Ascending aorta (tissue), 2 donors: ENCODE measurements at places on chromosomes 7 and 10.

DNA sequence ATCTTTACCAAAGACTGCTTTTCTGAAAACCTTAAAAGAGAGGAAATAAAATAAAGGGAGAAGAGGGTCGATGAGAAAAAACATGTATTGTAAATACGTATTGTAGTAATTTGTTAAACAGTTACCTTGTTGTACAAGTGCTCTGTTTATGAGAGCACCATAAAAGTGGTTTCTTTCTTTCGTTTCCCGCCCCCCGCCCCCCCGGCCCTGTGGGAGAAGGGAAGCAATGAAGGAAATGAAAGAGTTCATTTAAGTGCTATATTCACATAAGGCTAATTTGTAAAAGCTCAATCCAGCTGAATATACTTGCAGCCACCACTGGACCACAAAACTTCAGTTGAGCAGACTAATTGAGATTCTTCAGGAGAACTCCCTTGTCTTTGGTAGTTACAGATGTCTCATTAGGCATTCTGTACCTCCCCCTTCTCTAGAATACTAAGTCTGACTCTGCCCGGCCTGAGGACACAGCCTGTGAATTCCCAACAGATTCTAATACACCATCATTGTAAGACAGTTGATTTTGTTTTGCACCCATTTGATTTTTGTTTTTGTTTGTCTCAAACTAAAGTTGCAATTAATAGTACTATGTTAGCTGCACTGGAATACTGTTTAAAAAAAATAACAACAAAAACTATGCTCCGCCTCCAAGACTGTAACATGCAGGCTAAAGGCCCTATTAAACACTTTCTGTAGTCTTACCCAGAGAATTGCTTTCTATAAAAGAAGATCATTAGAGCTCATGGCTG is 124.9 kb downstream of the ARHGAP12 start:
- DNase-seq = no peak

- DNase-seq = no peak
These were observed 28.7 kb upstream of the TNS3 start for GRCh38 chr7:47610506-47611044.

GRCh38 chr7:128919881-128920799 is 9.6 kb upstream of the KCP start:
- DNase-seq = no peak

DNA sequence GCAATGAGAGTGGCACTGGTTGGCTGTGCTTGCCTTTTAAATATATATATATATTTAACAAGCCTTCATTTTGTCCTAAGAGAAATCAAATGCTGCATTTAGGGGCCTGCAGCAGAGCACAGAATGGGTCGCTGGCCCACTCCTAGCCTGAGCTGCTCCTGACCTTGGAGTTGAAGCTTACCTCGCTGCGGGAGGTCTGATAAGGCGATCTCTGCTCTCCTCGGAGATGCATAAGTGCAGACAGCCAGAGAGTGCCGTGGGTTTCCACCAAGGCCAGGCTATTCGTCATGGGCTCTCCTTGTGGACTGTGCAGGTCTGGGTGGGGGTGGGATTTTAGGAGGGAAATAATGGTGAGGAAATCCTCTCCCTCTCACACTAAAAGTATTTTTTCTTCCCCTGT is 99.5 kb upstream of the IKZF1 start:
- no peak for DNase-seq

DNA sequence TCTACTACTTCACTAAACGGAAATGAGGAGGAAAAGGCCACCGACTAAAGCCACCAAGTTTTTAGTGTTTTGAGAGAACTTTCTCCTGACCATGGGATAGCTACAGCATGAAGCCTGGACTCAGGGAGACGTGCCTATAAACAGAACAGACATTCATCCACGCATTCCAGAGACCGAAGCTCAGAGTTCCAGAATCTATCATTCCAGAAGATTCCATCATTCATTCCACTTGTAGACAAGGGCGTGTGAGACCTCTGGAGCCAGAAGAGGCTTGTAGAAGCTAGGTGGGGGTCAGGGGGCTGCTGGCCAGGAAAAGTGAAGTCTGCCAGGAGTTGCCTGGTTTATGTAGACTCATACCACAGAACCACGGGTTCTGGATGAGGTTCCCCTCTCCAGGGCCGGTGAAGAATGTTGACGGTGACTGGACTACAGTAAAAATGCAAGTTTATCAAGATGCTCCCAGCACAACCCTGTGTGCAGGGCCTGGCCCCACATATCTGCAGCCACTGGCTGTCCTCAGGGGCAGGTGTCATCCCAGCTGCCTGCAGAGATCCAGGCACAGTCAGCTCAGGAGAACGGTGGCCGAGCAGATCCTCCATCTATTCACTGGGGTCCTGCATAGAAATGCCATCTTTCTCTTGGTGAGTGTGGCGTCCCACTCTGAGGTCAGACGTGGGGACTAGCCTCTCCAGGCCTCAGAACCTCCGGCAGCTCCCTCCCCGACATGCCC is 215.7 kb downstream of the USP6NL start:
- DNase-seq = peak; percentile 18

- no peak for DNase-seq
These were observed 36.9 kb downstream of the C1GALT1 start for GRCh38 chr7:7219216-7219615.

DNA sequence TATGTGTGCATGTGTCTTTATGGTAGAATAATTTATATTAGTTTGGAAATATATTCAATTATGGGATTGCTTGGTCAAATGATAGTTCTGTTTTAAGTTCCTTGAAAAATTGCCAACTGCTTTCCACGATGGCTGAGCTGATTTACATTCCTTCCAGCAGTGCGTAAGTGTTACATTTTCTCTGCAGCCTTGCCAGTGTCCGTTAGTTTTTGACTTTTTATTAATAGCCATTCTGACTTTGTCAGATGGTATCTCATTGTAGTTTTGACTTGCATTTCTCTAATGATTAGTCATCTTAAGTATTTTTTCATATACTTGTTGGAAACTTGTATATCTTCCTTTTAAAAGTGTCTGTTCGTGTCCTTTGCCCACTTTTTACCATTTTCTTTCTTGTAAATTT is 434.2 kb upstream of the POT1 start:
- no peak for DNase-seq

DNA sequence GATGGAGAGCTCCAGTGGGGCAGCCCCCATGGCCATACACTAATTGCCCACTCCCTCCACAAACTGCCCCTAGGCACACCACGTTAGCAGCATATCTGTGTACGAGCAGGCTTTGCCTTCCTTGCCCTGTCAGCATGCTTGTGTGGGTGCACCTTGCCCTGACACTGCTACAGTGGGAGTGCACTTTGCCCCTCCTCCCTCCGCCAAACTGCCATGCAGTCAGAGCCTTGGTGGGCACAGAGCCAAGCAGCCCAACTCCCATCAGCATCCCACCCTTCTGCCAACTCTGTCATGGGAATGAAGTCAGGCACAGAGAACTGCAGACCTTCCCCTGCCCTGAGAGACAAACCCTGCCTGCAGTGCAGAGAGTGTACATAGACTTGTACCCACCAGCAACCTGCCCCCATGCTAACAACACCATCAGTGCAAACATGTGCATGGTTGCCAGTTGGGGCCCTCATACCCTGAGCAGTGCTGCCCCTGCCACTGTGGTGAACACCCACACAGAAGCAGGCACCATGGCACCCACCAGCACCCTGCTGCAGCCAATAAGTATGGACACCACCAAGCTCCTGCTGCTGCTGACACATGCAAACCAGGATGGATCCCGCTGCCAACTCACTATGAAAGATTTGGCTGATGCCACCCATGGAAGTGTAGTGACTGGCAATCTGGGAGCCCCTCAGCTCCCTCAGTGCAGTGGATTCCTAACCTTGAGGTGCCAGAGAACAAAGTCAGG is 1197.7 kb upstream of the CELF2 start:
- no peak for DNase-seq

DNA sequence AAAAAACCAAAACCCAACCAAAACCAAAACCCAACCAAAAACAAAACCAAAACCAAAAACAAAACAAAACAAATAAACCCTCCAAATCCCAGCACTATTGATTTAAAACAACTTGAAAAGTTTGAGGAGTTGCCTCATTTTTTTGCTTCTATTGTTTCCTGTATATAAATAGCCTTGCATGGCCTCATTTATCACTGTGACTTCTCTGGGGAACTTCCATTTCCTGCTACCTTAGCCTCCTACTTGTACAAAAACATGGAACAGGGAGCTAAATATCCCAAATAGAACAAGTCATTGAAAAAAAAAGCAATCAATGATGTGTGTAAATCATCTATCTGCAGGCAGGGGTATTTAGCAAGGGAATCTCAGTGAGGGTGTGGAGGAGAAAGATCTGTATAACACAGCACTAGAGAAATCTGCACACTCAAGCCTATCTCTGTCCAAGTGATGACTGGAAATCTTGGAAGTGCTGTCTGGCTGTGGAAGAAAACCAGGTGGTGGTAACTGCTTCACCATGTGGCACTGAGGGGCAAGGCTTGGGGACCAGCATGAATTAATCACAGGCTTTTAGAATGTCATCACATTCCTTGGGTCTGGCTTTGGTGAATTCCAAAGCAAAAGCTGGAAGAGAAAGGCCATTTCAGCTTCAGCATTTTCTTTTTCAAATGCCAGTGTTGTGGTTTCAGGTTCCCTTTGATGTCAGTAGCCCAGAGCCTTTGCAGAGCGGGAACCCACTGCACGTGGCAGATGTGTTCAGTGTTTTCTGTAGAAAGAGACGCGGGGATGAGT is 349.5 kb upstream of the ZNF32 start:
- DNase-seq = no peak

DNA sequence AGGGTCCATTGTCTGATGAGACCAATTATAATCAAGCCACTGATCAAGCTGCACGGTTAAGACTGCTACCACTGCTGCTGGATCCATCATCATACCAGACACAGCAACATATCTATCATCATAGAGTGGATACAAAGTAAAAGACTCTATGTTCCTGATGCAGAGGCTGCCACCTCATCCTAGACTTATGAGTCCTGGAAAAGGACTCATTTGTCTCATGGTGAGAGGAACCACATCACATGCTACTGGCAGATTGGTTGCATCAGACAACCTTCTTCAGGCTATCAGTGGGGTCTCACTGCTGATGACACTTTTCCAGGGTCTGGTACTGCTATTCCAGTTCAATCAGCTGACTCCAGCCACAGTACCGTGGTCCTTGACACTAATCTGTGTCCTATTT is 79.0 kb downstream of the ABI1 start:
- no peak for DNase-seq

- no peak for DNase-seq
These were observed 22.7 kb downstream of the FAM133B start for GRCh38 chr7:92567460-92567859.

DNA sequence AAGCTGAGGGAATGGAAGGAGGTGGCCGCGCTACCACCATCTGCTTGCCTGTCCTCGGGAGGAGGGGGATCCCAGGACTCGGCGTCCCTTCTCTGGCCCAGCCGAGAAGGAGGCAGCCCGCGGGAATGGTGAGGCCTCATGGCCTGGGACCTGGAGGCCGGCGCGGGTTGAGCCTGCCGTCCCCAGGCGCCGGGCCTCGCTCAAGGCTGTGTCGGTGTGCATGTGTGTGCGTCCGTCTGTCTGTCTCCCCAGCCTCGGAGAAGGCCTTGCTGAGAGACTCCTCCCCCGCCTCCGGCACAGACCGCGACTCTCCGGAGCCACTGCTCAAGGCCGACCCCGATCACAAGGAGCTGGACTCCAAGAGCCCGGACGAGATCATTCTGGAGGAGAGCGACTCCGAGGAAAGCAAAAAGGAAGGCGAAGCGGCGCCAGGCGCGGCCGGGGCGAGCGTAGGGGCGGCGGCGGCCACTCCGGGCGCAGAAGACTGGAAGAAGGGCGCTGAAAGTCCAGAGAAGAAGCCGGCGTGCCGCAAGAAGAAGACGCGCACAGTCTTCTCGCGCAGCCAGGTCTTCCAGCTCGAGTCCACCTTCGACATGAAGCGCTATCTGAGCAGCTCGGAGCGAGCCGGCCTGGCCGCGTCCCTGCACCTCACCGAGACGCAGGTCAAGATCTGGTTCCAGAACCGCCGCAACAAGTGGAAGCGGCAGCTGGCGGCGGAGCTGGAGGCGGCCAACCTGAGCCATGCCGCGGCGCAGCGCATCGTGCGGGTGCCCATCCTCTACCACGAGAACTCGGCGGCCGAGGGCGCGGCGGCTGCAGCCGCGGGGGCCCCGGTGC is 1.3 kb downstream of the HMX3 start:
- DNase-seq = no peak

- no peak for DNase-seq
These were observed 347.9 kb downstream of the TNS3 start for GRCh38 chr7:47233996-47234395.
